ENCODE measurements at places on chromosomes 5 and 9.

GRCh38 chr5:96565582-96566265 is 96.5 kb upstream of the CAST start:
- peak; percentile 57 for DNase-seq

DNA sequence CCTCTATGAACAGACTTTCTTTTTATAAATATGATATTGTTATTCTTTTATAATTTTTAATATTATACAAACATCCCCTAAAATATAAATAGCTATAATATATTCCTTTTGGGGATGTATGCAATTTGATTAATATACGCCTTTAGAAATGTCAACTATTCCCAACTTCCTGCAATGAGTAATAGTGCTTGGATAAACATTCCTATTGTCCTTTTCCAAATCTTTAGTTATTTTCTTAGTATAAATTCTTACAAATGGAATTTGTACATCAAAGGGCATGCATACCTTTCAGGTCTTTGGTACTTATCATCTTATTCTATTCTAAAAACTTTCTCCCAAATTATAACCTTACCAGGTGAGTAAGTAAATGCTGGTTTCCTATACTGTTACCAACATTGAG is 6.2 kb downstream of the NLN start:
- DNase-seq = no peak

DNA sequence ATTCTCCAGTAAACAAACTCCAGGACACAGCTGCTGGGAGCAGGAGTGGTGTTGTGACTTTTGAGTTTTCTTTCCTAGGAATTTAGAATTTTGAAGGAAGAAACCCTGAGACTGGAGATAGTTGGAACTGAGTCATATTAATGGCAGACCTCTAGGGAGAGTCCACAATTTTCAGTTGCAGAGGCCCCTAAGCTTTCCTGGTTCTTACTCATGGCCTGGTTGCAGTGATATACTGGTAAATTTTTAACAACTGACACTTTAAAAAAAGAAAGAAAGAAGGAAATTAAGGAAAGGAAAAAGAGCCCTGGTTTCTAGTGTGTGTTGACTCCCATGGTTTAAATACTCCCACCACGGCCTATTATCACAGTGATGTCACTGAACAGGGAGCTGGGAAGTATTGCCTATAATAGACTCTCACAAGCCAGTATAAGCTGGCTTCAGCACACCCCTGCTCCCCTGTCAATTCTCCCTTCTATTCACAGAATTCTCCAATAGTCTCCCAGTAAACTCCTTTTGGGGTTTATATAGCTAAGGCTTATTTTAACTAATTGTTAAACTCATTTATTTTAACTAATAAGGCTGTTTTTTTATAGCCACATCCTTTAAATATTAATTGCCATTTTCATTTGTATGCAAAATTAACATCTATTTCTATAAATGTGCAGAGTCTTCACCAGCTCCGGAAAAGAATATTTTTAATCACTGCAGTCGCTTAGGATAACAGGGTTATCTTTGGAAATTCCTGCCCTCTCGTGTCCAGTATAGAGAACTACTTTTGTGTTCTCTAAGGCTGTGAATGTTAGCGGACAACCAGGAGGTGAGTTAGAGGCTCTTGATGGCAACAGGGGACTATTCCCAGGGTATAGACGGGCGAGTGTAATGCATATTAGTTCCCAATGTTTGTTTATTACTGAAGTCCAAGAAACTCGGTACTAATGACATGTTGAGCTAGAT is 59.7 kb downstream of the GGTA1 start:
- DNase-seq = no peak

GRCh38 chr9:136900988-136901515 is 14.7 kb downstream of the TRAF2 start:
- DNase-seq = no peak

DNA sequence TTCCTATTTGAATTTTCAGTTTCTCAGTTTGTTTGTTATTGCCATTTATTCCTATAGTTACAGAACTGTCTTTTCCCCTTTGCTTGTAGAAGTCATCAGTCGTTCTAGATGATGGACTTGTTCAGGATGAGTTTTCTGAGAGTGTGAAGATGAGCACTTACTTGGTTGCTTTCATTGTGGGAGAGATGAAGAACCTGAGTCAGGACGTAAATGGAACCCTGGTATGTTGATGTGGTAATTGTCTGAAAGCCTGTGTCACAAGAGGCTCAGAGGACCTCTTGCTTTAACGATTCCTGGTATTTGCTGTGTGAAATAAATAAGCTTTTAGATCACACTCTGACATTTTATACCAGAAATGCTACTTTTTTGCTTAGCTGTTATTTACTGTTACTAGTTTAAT is 50.6 kb downstream of the LNPEP start:
- DNase-seq = no peak

- no peak for DNase-seq
These were observed 376.4 kb downstream of the CTNND2 start for GRCh38 chr5:11527652-11528349.

- no peak for DNase-seq
These were observed 313.5 kb downstream of the CAAP1 start for GRCh38 chr9:26579056-26579455.

GRCh38 chr5:56323505-56323904 is 90.4 kb upstream of the ANKRD55 start:
- DNase-seq = peak; percentile 50

- no peak for DNase-seq
These were observed at the start of gene GRM6 for GRCh38 chr5:178994580-178995340. Gene GRM6 (minus strand): TSS chr5:178995320. CDS start chr5:178994944, 376 bp downstream.

GRCh38 chr5:127870914-127871313 is 167.7 kb downstream of the CCDC192 start:
- DNase-seq = no peak

GRCh38 chr9:21968331-21969010 is 25.7 kb downstream of the CDKN2A start:
- DNase-seq = no peak

DNA sequence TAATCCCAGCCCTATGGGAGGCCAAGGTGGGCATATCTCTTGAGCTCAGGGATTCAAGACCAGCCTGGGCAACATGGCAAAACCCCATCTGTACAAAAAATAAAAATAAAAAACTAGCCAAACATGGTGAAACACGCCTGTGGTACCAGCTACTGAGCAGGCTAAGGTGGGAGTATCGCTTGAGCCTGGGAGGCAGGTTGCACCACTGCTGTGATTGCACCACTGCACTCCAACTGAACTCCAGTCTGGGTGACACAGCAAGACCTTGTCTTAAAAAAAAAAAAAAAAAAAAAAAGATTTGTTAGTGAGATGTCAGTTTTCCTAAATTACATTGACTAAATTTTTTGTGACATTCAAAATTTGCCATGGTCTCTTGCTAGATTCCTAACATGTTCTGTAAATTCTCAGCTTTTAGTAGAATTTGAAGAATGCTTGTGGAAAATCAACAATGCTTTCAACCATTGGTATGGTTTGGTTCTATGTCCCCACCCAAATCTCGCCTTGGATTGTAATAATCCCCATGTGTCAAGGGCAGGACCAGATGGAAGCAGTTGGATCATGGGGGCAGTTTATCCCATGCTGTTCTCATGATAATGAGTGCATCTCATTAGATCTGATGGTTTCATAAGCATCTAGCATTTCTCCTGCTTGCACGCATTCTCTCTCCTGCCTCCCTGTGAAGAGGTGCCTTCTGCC is 236.1 kb downstream of the ARRDC3 start:
- no peak for DNase-seq

DNA sequence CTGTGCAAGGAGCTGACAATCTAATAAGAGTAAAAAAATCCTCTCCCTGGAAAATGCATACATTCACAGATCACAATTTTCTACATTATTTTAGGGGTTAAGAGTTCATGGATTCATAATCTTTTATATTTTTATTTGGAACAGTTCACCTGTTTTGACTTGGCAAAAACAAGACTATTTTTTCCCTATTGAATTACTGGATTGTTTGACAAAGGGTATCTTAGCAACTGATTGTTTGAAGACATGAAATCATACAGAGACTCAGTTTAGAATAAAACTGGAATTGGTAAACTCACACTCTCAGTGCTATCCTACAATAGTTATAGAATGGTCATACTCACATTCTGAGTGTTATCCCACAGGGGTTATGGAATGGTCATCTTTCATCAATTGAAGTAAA is 358.2 kb upstream of the PTGER4 start:
- no peak for DNase-seq

DNA sequence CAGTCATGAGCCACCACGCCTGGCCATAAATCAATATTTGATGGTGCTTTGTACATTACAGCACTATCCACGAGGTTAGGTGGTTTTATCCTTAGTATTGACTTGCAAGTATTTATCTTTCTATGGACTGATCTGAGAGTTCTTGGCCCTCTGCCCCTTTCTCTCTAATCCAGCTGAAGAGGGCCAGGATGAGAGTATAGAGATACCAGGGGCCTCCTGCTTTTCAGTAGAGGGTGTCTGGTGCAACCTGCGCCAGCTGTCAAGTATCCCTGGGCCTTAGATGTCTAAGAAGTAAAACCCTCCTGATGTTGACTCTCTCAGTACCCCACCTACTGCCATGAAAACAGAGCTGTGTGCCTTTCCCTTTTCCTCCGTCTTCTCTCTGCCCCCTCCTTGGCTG is 153.4 kb downstream of the SLIT3 start:
- DNase-seq = no peak

- no peak for DNase-seq
These were observed 45.4 kb downstream of the CAMK2A start for GRCh38 chr5:150244209-150244608.

DNA sequence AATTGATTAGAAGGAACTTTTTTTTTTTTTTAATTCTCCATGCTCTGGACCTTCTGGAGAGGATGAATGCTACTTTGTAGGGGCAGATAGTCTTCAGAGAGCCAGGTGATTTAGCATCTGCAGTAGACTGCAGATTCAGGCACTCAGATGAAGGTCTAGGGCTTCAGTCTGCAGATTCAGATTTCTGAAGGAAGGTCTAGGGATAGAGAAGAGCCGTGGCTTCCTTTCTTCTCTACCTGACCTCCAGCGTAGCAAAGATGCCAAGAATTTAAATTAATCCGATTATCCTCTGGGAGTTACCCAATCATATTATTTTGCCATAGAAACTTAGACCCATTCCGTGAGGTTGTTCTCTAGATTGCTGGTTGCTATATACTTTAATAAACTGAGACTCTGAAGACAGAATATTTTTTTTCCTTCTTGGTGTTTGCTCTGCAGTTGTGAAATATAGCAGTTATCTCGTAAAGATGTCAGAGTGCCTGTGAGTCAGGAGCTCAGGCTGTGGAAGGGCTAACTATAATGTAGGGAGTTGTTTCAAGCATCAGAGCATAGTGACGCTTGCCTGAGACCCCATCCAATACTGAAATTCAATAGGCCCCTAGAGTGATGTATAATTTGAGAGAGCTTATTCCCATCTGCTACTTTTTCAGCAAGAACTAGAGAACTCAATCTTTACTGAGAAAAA is 132.7 kb upstream of the SLC12A2 start:
- no peak for DNase-seq

DNA sequence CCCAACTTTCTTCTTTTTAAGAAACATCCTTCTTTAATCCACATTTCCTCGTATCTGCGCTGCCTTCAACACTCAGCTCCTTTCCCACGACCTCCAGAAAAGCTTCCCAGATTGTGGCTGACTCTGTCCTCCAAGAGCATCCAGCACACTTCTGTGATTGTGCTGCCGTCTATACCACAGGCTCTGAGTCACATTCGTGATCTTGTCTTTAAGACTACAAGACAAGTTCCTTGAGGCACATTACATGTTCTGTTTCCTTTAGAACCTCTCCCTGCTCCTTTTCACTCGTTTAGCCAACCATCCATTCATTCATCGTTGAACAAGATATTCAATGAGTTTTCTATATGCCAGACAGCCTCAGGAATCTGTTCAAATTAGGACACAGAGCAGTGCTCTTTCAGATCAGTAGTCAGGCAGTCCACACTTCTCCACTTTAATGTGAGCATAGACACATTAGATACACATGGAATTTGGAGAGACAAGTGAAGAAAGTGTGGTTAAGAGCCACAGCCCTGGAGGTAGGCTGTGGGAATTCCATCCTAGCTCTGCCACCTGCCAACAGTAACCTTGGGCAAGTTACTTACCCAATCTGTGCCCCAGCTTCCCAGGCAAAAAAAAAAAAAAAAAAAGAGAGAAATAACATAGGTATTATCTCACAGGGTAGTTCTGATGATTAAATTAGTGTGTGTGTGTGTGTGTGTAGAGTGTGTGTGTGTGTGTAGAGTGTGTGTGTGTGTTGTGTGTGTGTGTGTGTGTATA is 18.9 kb downstream of the WHRN start:
- no peak for DNase-seq

DNA sequence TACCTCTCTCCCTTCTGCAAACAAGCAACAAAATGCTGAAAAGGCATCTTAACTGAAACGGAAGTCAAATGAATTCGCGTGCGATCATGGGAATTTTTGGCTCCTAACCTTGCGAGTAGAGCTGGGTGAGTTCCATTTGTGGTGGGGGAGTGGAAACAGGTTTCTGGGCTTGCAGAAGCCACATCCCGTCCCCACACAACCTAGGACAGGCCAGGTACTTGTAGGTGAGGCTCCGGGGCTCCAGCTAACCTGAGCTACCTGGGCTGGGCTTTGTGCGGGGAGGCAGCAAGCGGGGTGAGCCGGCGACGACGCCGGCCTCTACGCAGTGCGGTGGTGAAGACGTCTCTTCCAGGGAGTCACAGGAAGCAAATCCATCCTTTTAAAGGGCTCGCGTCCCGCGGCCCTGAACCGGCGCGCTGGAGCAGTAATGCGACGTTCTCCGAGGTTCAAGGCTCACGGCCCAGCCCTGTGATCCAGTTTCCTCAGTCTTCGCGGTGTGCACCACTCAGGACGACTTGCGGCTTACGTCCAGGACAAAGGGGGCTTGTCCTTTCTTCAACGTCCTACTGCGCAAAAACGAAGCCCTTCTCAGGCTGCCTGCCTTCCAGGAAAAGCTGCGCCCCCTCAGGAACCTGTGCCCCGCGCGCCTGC is 567 bp upstream of the SPIN1 start:
- peak; percentile 22 for DNase-seq

- DNase-seq = no peak
These were observed 266.1 kb downstream of the SEMA5A start for GRCh38 chr5:9279774-9280173.

DNA sequence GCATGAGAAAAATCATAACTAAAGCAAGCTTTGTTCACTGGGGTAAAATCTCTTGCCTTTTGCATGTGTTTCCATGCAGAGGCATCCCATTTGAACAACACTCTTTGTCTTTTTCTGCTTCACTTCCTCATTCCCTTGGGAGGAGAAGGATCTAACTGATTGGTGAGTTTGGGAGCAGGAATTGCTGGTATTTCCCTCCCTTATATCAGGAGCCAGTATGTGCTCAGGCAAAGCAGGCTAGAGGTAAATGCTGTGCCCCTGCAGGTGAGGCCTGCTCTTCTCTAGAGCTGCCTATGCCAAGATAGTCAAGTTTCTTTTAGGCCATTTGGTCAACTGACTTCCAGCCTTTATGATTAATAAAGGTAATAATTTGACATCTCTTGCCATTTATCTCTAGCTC is 179.9 kb downstream of the COX7C start:
- DNase-seq = no peak

- DNase-seq = peak; percentile 82
These were observed 11.9 kb downstream of the RAPGEF1 start for GRCh38 chr9:131727795-131728545.

GRCh38 chr5:172910828-172911627 is 48.2 kb upstream of the RPL26L1 start:
- DNase-seq = peak; percentile 9

GRCh38 chr5:143938230-143938629 is 126.3 kb downstream of the HMHB1 start:
- DNase-seq = no peak

GRCh38 chr5:167207081-167207480 is 1084.4 kb upstream of the WWC1 start:
- DNase-seq = no peak
